ENCODE measurements at places on chromosomes 2 and 18.

- no peak for DNase-seq
Observed at GRCh38 chr2:240205772-240206171, 65.3 kb upstream of the OTOS start.

GRCh38 chr2:165891345-165891744 is 62.2 kb downstream of the TTC21B start:
- DNase-seq = no peak

DNA sequence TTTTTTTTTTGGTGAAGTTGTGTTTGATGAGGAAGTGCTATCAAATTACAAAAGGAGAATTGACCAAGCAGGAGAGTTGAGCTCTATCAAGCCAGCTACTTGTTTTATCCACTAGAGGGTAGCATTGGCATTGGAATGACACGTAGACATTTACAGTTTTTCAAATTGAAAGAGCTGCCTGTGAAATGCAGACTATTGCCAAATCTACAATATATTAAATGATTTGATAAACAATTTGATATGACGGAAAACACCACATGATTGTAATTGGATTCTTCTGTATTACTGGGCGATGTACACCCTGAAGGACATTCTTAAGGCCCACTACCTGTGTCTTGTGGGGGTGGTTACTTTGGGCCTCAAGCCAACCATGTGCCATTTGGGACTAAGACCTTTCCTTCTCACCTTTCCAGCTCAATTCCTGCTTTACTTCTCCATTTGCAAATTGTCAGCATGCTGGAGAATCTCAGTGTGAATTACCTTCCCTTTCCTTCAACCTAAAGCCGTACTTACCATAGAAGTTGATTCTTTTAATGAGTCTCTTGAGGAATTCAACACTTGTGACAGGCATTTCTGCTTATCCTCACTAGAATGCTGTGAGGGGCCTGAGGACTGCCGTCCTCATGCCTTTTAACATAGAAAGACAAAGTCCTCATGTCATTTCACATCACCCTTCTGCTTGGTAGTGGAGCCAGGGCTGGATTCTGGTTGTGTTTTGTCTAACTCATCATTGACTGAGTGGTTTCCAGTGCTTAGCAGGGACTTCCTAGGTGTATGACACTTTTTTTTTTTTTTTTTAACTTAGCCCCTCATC is 134.8 kb upstream of the THUMPD2 start:
- DNase-seq = no peak

DNA sequence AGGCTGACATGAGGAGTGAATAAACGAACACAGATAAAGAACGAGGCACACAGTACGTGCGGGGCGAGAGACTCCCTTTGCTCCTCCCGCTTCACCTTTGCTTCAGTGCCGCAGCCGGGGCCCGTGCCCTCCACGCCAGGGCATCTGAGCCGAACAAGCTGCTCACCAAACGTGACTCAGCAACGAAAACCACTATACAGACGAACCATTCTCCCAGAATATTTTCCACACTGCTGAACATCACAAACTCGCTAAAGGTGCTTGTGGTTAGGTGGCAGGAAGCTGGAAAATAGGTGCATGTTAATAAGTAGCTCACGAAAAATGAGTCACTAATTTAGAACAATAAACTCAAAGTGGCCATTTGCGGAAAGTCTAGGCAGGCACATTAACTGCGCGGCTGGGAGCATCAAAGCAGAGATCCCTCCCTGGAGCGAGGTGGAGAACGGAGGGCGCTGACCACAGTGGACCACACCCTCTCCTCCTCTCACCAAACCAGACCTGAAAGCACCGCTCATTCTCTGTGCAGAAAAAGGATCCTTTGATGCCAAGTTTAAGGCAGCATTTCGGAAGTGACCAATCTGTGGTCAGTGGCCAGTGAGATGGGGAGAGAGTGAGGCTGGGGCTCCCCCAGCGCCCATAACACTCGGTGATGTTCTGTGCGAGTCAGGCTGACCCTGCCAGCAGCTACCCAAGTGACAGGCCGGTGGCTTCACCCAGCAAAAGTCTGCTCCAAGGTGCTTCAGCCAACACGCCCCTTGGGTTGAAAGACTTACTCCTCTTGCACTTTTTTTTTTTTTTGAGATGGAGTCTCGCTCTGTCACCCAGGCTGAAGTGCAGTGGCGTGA is 153.2 kb downstream of the HDAC4 start:
- no peak for DNase-seq

DNA sequence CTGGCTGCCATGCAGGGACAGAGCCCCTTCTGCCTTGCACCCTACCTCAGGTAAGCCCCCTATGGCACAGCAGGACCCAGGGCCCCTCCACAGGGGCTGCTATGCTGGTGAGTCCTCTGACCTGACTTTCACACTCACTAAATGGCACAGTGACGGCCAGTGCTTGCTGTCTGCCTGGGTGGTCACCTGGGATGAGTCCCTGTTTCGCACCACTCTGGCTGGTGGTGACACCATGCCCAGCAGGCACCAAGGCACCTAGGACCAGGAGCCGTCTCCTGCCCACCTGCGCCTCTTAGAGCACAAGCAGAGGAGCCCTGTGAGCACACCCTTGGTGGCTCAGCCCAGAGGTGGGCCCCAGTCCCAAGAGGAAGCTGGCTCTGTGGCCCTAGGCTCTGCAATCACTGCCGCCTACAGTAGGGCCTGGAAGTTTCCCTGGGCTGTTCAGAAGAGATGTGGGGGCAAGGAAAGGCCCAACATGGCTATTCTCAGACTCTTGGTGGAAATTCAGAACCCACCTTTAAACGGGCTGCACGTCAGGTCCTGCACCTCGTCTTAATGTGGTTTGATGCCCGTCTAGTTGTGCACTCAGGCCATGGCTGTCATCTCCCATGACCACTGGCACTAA is 96.0 kb downstream of the PLB1 start:
- no peak for DNase-seq

- DNase-seq = no peak
Observed at GRCh38 chr2:182915369-182916326, 49.2 kb upstream of the FRZB start.

- DNase-seq = no peak
Observed at GRCh38 chr2:75896779-75897366, 186.2 kb upstream of the GCFC2 start.

- no peak for DNase-seq
Observed at GRCh38 chr2:96218508-96219131, 10.0 kb upstream of the STARD7 start.

GRCh38 chr2:54619660-54620231 is 103.7 kb upstream of the EML6 start:
- DNase-seq = no peak

- no peak for DNase-seq
Observed at GRCh38 chr2:135130751-135131150, 78.7 kb downstream of the RAB3GAP1 start.

DNA sequence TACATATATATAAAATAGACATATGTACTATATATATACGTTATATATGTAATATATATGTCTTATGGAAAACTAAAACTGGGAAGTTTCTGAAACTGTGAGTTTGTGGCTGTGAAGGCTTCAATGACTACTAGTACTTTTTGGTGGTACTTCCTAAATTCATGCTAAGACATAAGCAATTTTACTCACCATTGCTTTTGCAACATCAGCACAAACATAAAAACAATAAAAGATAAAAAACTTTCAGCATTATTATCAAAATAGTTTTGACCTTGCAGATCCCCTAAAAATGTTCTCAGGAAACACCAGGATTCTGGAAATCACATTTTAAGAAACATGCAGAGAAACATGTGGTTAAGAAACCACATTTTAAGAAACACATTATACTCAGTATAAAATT is 269.9 kb downstream of the PID1 start:
- no peak for DNase-seq

- no peak for DNase-seq
Observed at GRCh38 chr18:78778651-78779050, 201.0 kb upstream of the SALL3 start.

DNA sequence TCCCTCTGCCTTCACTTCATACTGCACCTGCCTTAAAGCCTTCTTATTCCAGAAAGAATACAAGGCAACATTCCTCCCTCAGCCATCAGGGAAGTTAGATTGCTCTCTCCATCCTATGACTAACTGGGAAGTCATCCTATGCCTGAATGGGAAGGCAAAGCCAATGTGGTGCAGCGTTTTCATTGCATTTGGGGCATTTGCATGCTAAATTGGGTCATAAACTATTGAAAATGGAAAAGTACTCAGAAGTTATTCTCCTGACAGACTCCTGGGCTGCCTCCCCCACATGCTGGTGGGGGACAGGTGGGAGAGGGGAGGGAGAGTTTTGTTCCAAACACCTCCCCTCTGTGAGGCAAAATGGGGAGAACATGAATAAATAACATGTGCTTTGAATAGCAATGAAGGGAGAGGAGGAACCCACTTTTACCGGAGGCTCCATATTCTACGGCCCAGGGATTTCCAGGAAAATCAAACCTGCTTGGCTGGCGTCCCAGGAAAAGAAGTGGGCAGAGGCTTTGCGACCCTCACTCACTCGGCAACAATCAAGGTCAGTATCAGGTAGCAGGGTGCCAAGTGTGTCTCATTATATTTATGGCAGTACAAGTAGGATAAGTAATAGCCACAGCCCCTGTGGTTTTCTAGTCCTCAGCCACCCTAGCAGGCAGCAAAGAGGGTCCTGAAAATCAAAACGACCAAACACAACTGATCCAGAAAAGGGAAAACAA is 84.1 kb downstream of the BOD1L2 start:
- no peak for DNase-seq

DNA sequence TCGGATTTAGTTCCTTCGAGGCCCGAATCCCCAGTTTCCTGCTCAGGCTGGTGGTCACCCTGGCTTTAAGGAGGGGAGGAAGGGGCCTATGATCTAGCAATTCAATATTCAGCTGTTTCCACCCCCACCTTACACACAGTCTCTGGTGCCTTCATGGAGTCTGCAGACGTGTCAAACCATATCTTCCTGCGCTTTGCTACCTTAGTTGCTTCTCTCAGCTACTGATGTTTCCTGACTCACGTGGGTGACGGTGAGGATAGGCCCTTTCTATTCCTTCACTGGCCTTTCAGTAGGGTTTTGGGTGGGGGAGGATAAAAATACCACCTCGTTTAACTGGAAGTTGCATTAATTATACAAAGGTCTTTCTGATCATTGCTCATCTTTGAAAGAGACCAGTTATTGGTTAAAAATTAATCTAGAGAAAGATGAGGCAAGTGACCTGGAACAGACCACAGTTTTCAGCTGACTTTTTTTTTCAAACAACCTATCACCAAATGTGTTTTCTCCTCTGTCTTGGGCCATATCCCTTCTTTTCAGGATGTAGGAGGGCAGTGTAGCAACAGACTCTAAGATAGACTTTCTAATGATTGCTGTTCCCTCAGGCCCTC is 49.7 kb downstream of the SH2D6 start:
- DNase-seq = no peak

DNA sequence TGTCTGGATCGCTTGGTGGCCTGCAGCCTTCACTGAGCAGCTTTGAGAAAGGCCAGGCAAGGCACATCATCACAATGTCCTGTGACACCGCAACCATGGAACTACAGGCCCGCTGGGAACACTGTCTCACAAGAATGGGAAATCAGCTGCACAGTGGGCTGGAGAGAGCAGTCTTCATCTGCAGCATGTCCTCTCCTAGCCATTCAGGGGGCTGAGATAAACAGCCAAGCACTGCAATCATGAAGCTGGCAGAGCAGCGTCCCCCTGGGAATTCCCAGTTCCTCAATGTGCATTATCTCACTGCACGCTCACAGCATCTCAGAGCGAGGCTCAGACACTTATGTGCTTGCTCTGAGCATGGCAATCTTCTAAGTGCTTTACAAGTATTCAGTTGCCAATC is 1.9 kb downstream of the CMPK2 start:
- DNase-seq = no peak

GRCh38 chr2:15412309-15412708 is 148.8 kb downstream of the NBAS start:
- DNase-seq = no peak

GRCh38 chr2:139825726-139826125 is 1045.5 kb upstream of the NXPH2 start:
- DNase-seq = no peak

- DNase-seq = no peak
Observed at GRCh38 chr18:75173125-75173432, 35.9 kb downstream of the PTGR3 start.

DNA sequence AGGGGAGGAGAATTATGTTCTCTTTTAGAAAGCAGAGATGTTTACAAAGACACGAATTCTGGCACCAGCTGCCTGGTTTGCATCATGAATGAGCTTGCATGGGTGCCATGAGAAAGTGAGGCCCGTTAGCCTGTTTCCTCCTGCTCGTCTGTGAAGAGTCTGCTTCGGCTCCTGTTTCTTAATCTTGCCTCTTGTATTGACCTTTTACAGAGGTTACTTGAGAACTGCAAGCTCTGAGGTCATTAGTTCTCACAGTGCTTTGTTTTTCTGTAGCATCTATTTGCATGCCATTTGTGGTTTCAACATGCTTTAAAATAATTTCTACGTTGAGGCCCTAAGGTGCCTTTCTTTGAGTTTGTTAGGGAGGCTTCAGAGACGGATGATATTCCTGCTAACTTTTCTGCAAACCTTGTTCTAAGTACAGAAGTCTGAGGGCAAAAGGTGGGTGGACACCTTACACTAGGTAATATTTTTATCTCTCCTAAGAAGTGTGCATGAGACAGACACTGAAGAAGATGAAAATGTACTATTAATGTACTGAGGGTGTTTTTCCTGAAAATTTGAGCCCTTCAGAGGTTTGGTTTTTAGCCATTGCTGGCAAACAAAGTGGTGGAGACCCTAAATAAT is 53.4 kb upstream of the LINC00305 start:
- no peak for DNase-seq

- no peak for DNase-seq
Observed at GRCh38 chr18:44765456-44765855, 84.8 kb downstream of the SETBP1 start.

DNA sequence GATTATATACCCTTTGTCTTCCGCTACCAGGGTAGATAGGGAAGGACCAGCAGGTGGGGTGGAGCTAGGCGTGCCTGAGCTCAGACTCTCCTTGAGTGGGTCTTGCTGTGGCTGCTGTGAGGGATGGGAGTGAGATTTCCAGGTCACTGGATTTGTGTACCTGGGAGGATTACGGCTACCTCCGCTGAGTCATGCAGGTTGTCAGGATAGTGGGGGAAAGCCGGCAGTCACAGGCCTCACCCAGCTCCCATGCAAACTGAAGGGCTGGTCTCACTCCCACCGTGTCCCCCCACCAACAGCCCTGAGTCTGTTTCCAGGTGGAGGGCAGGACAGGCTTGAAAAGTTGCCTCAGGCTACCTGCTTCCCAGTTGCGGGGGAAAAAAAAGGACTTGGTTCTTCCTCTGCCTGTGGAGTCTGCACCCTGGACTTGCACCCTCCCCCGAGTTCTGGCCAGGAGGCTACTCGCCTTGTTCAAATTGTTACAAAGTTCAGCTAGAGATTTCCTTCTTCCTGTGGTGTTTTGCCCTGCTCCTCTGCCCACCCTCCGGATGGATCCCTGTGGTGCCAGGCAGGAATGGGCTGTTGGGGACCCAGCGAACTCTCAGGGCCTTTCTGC is 268.3 kb downstream of the VAPA start:
- DNase-seq = no peak

GRCh38 chr18:47944972-47945852 is 14.8 kb upstream of the SMAD2 start:
- DNase-seq = no peak

Data from stimulated activated CD4-positive, alpha-beta T cell treated with anti-CD3 and anti-CD28 coated beads, Interleukin-4, amount 100 ng/mL, for 1 hour (primary cell).